ENCODE measurements at places on chromosomes 3 and 15. TPM values are rescaled to one million over a fixed set of nuclear protein-coding genes. Genes with fewer than 3 reads are reported as not detected.

DNA sequence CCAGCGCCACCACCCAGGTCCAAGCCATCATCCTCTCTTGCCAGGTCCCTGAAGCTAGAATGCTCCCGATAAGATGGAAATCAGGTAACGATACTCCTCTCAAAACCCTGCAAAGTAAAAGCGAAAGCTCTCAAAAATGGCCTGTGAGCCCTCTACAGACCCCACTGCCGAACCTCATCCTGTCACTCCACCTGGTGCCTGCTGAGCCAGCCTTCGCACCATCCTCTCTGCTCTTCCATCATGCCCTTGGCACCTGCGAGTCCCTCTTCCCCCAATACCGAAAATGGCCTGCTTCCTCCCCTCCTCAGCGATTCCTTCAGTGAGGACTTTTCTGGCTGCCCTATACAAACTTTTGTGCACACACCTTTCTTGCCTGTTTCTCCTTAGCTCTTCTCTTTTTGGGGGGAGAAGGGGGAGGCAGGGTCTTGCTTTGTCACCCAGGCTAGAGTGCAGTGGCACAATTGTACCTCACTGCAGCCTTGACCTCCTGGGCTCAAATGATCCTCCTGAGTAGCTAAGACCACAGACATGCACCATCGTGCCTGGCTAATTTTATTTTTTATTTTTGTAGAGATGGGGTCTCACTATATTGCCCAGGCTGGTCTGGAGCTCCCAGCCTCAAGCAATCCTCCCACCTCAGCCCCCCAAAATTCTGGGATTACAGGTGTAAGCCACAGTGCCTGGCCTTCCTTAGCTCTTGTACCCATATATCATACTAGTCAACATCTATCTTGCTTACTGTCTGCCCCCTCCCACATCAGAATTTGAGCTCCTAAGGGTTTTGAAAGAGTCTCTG lies 3.0 kb downstream of the IDH2 start:
- no peak for DNase-seq

DNA sequence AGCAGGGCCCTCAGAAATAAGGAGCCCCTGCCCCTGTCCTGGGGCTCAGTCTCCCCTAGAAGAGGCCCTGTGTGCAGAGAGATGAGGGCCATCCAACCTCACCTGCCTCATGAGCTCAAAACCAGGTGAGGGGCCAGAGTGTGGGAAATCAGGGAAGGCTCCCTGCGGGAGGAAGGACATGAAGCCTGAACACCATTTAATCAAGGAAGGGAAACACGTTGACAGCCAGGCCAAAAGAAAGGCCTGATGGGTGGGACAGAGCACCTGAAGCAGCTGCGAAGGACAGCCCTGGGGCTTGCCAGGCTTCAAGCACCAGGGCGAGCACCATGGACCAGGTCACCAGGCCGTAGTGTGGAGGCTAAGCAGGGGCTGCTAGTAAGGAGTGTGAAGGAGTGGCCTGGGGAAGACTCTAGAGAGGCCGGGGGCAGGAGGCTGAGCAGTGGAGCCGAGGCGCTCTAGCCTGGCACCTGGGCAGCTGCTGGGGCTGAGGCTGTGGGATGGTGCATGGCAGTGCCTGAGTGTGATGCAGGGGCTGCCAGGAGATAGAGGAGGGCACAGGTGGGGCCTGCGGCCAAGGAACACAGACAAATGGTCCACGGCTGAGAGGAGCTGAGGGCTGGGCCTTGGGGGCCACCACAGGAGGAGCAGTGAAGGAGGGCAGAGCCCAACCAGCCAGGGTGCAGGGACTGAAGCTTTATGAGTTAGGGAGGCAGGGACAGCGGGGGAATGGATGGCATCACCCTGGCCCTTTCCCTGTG lies 16.1 kb downstream of the ACAA1 start:
- DNase-seq = no peak

- no peak for DNase-seq
Measured at GRCh38 chr3:25510797-25511196, 82.7 kb downstream of the RARB start.

GRCh38 chr15:76737573-76737972 lies 167.6 kb downstream of the SCAPER start:
- no peak for DNase-seq

GRCh38 chr15:71679223-71679792 lies 131.0 kb upstream of the NR2E3 start:
- no peak for DNase-seq

DNA sequence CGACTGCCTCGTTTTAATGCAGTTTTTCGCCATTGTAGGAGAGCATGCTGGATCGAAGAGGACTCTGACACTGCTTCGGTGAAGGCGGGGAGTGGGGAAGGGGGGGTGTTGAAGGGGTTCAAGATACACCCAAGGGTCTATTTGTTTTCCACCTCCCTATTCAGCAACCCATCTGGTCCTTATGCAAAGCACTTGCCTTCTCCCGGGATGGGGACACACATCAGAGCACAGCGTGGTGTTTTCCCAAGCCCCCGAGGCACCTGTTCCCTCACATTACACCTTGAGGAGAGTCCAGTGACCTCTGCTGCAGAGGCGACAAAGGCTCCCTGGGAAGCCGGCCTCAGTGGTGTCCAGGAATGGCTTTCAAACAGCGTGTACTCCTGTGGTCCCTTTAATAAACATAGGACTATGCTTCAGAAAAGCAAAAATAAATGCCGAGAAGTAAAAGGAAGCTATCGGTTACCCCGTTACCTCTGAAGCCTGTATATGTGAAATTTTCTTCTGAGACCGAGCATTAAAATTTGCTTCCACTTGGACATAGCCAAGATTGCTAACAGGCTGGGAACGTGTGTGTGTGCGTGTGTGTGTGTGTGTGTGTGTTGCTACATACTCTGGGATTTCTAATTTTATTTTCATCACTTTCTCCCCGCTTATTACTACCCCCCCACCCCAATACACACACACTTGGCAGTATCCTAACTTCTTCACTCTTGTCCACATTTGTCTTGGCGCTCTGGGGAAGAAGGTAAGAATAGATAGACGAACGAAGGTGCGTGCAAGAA lies 53.2 kb downstream of the CCDC54 start:
- no peak for DNase-seq

- DNase-seq = no peak
Measured at GRCh38 chr15:40097968-40098476, 10.7 kb downstream of the BMF start.

GRCh38 chr3:161020256-161020655 lies 84.9 kb downstream of the B3GALNT1 start:
- DNase-seq = no peak

Gene RPP25
- total RNA-seq = 7.1 TPM

Gene PDCD10
- total RNA-seq = 80.5 TPM

Gene TRPC1
- total RNA-seq = 1.7 TPM

Gene PTPN9
- 15.7 TPM for total RNA-seq

Data from PC-3 (cell line).